ENCODE measurements at places on chromosomes 5 and 9.

GRCh38 chr9:87461256-87461655, 36.4 kb upstream of the DAPK1 start:
- no peak for ATAC-seq

DNA sequence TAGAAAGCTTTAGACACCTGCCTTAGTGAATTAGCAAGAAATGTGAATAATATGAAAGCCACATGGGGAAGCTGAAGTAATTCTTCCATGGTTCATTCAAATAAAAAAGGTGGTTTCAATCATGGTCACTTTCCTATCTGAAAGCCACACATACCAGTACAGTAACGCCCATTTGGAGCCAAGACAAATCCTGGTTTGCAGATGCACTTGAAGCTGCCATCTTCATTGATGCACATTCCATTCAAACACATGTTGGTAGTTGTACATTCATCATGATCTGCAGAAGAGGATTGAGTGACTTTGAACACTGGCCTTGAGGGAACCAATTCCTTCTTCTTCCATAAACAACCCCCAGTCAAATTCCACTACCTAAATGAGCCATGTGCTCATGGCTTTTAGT, 161.5 kb downstream of the FBN2 start:
- ATAC-seq = no peak

DNA sequence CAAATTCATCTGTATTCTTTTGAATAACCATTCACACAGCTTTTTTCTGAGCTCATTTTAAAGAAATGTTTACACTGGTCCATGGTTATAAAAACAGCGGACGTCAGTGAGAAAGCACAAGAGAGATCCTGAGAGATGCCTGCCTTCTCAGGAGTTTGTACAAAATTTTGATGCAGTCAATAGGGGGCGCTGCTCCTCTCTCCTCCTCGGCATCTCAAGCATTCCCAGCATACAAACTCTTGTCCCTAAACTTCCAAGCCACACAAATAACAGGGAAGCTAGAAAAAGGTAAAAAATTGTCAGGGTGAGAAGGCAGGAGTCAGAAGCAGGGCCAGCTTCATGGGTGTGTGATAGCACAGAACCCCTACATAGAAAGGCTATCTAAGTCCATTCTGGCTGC, 11.2 kb upstream of the CCDC152 start:
- no peak for ATAC-seq

GRCh38 chr9:79616971-79617370, 45.2 kb downstream of the TLE4 start:
- ATAC-seq = no peak

GRCh38 chr9:27086818-27087680, 22.0 kb upstream of the TEK start:
- ATAC-seq = no peak

- no peak for ATAC-seq
Measured at GRCh38 chr9:81798606-81799005, 109.3 kb upstream of the TLE1 start.

- ATAC-seq = no peak
Measured at GRCh38 chr5:142491270-142491669, 166.4 kb upstream of the SPRY4 start.
